ENCODE measurements at places on chromosomes 5 and 9.

DNA sequence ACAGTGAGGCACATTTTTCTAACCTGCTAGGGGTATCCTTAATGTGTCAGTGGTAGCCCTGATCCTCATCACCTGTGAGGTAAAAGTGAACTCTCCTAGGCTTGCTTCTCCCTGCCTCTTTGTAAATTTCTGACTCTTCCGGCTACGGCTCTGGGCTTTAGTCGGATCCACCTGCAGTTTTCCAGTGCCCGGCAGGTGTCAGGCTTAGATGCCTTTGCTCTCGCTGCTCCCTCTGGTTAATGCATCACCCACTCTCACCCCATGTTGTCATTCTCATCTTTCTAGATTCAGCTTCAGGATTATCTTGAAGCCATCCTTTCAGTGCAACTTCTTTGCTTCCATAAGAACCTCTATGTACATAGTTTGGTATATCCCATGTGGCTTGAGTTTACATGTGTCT lies 3.6 kb downstream of the CEP78 start:
- no peak for DNase-seq
- peaks cover 7% of the 10 kb centered on the region for H3K36me3 ChIP-seq
- no peak overlapping the region for H3K27ac ChIP-seq
- no peak overlapping the region for H3K4me3 ChIP-seq
- H3K4me1 ChIP-seq: no peaks in the 10 kb centered on the region
- H3K27me3 ChIP-seq: no peaks in the 10 kb centered on the region

- no peaks in the 10 kb centered on the region for H3K27me3 ChIP-seq
- H3K4me3 ChIP-seq: no peak overlapping the region
- H3K36me3 ChIP-seq: no peaks in the 10 kb centered on the region
- no peak for DNase-seq
Observed at GRCh38 chr9:137647096-137647714, 28.4 kb downstream of the EHMT1 start.

- H3K27ac ChIP-seq: peak overlapping the region; percentile 94
- H3K36me3 ChIP-seq: no peaks in the 10 kb centered on the region
- H3K4me1 ChIP-seq: no peaks in the 10 kb centered on the region
- no peaks in the 10 kb centered on the region for H3K27me3 ChIP-seq
- DNase-seq: no peak
- peak overlapping the region; percentile 55 for H3K4me3 ChIP-seq
Observed at GRCh38 chr9:33044677-33045282, 19.7 kb downstream of the DNAJA1 start.

DNA sequence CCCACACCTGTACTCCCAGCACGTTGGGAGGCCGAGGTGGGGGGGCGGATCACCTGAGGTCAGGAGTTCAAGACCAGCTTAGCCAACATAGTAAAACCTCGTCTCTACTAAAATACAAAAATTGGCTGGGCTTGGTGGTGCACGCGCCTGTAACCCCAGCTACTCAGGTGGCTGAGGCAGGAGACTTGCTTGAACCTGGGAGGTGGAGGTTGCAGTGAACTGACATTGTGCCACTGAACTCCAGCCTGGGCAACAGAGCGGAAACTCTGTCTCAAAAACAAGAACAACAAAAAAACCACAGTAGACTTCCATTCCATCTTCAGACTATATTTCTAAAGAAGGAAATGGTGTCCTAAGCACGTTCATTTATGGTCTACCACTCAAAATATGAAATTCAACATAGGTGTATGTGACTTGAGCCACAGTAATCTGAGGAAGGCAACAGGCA lies 14.2 kb upstream of the SERINC5 start:
- no peak overlapping the region for H3K4me3 ChIP-seq
- H3K4me1 ChIP-seq: no peaks in the 10 kb centered on the region
- DNase-seq: no peak
- no peak overlapping the region for H3K27ac ChIP-seq

DNA sequence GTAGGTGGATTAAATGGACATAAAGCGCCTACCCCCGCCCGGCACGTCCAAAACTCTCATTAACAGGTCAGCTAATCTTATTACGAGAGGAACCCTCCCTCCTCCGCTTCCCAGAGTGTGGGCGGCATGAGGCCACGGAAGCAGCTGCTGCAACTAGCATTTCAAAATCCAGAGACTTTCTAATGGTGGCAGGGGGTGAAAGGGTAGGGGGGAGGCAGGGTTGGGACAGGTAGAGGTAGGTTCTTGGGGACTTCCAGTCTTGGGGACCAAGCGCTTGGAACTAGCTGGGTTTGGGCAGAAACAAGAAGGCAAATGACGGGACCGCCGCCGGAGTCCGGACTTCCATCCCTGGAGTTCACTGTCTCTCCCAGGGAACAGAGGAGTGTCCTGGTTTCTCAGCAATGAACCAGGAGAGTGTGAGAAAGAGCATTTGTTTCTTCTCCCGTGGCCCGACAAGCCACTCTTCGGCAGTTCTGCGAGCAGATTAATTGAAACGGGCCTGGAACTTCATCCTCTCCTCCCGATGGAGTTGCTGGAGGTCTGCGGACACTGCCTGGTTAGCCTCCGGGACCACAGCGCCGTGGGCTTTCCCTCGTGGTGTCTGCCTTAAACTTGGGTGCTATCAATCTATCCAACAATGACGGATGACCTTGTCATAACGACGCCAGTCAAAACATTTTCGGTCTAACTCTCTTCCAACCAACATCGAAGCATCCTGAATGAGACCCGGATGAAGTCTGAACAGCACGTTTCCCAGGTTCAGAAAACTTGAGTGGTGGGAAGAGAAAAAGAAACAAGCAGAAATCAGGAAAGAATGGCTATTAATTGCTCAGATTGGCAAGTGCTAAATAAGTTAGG lies 1.6 kb upstream of the PRDM6 start:
- H3K4me1 ChIP-seq: peaks cover 8% of the 10 kb centered on the region
- H3K4me3 ChIP-seq: peak overlapping the region; percentile 58
- no peaks in the 10 kb centered on the region for H3K36me3 ChIP-seq
- peaks cover 60% of the 10 kb centered on the region for H3K27me3 ChIP-seq
- DNase-seq: no peak

DNA sequence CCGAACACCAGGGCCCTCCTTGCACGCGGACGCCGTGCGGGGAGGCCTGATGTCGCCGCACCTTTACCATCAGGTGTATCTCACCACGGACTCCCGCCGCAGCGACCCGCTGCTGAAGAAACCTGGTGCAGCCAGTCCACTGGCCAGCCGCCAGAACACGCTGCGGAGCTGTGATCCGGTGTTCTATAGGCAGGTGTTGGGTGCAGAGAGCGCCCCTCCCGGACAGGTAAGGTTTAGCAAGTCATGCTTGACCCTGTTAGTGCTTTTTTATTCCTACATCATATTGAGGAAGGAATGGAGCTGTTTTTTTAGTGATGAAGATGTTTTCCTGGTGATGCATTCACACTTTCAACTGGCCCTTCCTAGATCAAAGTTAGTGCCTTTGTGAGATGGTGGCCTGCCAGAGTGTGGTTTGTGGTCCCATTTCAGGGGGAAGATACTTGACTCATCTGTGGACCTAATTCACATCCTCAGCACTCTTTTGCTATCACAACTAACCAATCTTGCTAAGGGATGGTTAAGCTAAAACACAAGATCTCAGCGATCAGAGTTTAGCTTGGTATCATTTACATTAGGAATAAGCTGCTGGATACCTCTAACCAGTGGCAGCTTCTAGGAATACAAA lies 2.7 kb downstream of the PCDHGC3 start:
- H3K4me1 ChIP-seq: peaks cover 14% of the 10 kb centered on the region
- no peaks in the 10 kb centered on the region for H3K27me3 ChIP-seq
- H3K4me3 ChIP-seq: peak overlapping the region; percentile 74
- peak overlapping the region; percentile 41 for H3K27ac ChIP-seq
- H3K36me3 ChIP-seq: no peaks in the 10 kb centered on the region

- no peak for DNase-seq
- H3K27ac ChIP-seq: no peak overlapping the region
- H3K36me3 ChIP-seq: no peaks in the 10 kb centered on the region
- no peaks in the 10 kb centered on the region for H3K27me3 ChIP-seq
- no peak overlapping the region for H3K4me3 ChIP-seq
- no peaks in the 10 kb centered on the region for H3K4me1 ChIP-seq
Observed at GRCh38 chr5:4005335-4005734, 409.7 kb downstream of the IRX1 start.

DNA sequence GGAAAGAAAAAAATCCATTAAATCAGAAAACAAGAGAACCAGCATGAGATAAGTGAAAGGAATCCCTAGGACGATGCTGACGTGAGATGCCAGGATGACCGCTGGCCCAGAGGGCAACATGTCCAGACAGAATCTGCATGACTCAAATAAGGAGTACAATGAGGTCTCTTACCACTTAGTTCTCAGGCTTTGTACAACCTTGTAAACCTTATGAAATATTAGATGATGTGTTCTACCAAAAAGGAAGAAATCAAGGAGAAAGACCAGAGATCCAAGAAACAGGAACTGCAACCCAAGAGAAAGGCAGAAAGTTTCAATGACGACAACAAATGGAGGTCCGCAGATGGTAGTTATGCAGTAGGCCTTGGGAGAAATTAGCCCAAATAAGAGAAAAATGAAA lies 2.8 kb upstream of the GPR150 start:
- H3K36me3 ChIP-seq: no peaks in the 10 kb centered on the region
- H3K27me3 ChIP-seq: no peaks in the 10 kb centered on the region
- no peak overlapping the region for H3K4me3 ChIP-seq
- peaks cover 4% of the 10 kb centered on the region for H3K4me1 ChIP-seq
- no peak overlapping the region for H3K27ac ChIP-seq

GRCh38 chr9:4622016-4622415 lies 40.1 kb upstream of the PLPP6 start:
- DNase-seq: no peak
- H3K36me3 ChIP-seq: no peaks in the 10 kb centered on the region
- H3K27me3 ChIP-seq: no peaks in the 10 kb centered on the region
- no peaks in the 10 kb centered on the region for H3K4me1 ChIP-seq

GRCh38 chr9:107940616-107941595 lies 451.3 kb upstream of the KLF4 start:
- no peak overlapping the region for H3K4me3 ChIP-seq
- no peak overlapping the region for H3K27ac ChIP-seq
- H3K27me3 ChIP-seq: no peaks in the 10 kb centered on the region
- H3K4me1 ChIP-seq: no peaks in the 10 kb centered on the region
- H3K36me3 ChIP-seq: no peaks in the 10 kb centered on the region

DNA sequence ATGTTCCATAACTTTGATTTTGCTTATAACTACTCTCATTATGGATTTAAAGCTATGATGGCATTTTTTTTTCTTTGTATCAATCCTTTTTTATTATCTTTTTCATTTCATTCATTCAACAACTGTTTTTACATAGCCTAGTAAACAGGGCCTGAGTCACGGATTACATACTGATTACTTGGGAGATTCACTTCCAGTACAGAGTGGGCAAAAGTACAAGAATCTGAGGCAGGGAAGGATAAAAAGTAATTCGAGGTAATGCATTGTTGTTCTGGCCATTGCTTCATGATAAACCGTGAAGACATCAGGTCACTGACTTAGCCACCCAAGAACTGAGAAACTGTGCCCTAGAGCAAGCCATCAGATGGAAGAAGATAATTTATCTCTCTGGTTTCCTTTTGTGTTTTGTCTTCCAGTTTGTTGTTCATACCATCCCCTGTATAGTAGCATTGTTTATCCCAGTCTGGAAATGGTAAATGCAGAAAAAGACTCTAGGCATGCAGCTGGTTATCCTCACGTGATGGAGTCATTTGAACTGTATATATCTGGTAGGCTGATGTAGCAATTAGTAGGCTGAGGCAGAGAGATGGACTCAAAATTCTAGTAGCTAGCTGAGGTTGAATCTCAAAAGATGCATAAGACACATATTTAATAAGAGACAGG lies 145.6 kb downstream of the CNTLN start:
- H3K4me1 ChIP-seq: no peaks in the 10 kb centered on the region
- H3K36me3 ChIP-seq: no peaks in the 10 kb centered on the region
- no peak for DNase-seq
- H3K27ac ChIP-seq: no peak overlapping the region

DNA sequence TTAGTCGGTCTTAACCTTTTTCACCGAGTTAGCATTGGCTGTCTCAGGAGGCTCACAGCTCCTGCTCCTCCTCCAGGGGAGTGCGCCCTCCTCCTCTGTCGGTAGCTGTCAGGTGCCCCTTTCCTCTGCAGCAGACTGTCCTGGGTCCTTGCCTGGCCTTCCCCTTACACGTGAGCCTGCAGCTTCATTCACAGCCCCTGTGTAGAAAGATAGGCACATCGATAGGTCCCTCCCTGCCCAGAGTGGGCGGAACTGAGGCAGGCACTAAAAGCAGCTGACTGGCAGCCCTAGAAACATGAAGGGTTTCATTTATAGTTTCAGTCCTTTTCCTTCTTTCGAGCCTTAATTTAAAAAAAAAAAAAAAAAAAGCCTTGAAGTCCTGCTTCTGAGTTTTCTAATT lies 17.2 kb downstream of the TENT4A start:
- no peak for DNase-seq
- H3K27ac ChIP-seq: no peak overlapping the region

DNA sequence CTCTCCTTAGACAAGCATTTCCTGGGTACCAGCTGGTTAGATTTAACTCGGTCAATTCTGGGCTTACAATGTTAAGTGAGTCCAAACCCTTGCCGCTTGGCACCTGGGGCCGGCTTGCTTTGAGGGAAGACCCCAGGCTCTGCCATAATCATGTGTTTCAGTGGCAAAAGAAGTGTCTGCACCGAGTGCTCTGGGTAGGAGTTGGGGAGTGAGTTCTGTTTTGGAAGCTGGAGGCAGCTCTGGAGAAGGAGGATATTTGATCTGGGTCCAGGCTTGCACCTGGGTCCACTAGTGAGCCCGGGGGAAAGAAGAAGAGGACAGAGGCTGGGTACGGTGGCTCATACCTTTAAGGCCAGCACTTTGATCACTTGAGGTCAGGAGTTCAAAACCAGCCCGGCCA lies 8.4 kb upstream of the OLFM1 start:
- H3K36me3 ChIP-seq: no peaks in the 10 kb centered on the region
- H3K27me3 ChIP-seq: no peaks in the 10 kb centered on the region
- no peak overlapping the region for H3K4me3 ChIP-seq
- DNase-seq: peak; percentile 41
- H3K27ac ChIP-seq: no peak overlapping the region
- no peaks in the 10 kb centered on the region for H3K4me1 ChIP-seq

Data from breast epithelium (tissue), 4 donors.